ENCODE measurements at places on chromosomes 16 and 17. TPM values are rescaled to one million over a fixed set of nuclear protein-coding genes. Genes with fewer than 3 reads are reported as not detected.

CSF3 gene
- total RNA-seq = not detected

DNA sequence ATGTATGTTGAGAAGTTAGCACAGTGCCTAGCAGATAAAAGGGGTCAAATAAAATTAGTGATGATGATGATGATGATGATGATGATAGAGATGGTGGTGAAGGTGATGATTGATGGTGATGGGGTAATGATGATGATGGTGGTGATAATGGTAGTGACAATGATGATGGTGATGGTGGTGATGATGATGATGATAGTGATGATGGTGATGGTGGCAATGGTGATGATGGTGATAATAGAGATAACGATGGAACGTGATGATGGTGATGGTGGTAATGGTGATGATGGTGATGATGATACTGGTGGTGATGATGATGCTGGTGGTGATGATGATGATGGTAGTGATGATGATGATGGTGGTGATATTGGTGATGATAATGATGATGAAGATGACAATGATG is 223.7 kb downstream of the FOXL1 start:
- no peak for DNase-seq

DNA sequence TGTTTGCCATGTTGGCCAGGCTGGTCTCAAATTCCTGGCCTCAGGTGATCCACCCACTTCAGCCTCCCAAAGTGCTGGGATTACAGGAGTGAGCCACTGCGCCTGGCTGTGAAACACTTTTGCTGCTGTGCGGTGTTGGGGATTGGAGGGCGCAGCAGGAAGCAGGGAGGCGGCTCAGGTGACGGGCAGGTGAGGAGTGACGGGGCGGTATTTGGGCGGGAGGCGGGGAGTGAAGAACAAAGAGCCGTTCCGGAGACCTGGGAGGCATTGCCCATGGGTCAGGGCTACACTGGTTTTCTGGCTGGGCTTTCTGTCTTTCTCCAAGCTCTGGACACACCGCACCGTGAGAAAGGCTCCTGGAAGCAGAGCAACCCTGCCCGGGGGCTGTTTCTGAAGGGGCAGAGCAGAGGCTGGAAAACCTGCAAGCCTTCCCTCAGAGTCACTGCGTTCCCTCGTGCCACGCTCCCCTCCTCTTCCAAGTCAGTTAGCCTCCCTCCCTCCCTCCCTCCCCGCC is 22.1 kb downstream of the CRISPLD2 start:
- no peak for DNase-seq

MSLN gene
- not detected for total RNA-seq

EPN3 gene
- total RNA-seq = not detected

BORCS6 gene
- total RNA-seq = 9.0 TPM
